ENCODE measurements at places on chromosomes 2 and 18.

DNA sequence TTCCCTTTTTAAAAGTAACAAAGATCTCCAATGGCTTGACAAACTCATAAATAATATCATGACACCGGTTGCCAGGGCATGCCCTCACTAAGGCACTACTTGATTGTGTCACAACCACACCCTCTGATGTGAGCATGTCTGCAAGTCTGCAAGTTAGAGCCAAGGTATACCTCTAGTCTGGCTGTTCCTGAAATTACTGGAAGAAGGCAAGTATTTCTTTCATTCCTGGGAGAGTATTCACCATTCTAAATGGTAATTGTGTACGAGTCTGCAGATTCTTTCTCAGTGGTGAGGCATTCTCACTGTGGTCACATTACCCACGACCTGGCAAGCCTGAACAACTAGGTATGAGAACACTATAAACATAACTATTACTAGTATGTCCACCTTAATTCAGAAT is 25.7 kb upstream of the RNU4ATAC start:
- DNase-seq = no peak

DNA sequence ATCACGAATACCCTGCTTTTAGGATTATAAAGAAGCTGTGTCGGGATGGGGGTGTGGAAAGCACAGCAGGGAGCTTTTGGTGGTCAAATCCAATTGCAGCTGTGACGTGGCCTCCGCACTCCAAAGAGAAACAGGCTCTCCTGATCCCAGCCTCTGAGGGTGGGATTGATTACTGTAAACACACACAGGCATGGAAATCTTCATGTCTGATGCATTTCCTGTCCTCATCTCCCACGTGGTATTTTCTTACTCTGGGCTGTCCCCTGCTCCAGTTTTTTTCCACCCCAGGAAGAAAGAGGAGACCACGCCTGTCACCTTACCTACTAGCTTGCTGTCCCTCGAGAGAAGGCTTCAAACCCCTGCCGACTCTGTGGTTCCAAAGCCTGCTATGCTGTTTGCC is 22.7 kb downstream of the RNF152 start:
- DNase-seq = no peak

GRCh38 chr2:67572721-67573435 is 175.7 kb downstream of the ETAA1 start:
- no peak for DNase-seq

DNA sequence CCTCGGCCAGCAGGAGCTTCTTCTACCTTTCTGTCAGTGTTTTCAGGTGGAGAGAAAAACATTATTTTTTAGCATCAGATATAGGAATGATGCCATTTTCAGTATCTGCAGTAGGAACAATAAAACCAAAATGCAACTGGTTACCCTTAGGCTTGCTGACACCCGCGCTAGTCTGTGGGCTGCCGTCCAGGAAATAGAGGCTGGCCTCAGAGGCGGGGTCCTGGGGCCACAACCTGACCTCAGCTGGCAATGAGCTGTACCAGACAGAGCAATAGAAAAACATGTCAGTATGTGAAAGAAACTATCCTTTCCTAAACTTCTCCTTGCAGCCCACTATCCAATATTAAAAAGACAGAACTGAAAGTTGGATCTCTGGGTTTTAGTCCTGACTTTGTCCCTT is 4.6 kb upstream of the ST6GAL2 start:
- DNase-seq = no peak

DNA sequence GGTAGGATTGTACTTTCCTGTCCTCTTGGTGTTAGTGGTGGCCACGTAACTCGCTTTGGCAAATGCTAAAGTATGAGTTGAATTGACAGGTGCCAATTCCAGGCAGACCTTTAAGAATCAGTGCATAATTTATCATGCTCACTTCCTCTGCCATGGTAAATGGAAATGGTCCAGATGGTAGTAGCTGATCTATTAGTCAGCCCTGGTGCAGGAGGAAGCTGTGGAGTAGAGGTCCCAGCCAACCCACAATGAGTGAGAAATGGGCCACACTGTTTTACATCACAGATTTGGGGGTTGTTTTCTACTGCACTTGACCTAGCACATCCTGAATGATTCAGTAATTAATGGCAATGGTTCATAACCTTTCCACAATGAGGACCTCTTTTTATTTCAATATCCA is 104.4 kb downstream of the RGPD3 start:
- DNase-seq = no peak

GRCh38 chr2:183898641-183899040 is 699.7 kb upstream of the ZNF804A start:
- DNase-seq = no peak

DNA sequence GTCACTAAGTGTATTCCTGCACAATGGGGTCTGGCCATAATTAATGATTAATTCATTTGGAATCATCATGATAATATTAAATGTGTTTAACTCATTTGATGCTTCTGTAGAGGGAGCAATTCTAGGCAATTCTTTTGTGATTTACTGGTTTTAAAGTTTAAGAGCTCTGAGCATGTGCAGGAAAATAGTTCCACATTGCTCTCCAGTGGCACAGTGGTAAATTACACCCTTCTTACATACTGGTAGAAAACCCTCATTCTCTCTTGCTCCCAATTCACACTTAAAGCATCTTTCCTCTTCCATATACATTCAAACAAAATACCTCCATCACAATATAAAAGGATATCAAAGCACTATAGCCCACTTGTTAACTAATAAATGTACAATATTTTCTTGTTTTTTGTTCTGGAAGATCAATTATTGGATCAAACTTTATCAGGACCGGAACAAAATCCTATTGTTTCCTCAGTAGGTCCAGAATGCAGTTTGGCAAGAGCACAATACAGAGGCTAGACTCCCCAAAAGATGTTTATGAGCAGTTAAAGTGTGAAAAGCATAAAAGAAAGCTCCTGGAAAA is 844.3 kb downstream of the MBD2 start:
- DNase-seq = no peak

- no peak for DNase-seq
These were observed 136.1 kb upstream of the RIOK3 start for GRCh38 chr18:23316988-23317387.

GRCh38 chr2:114537777-114538176 is 95.3 kb downstream of the DPP10 start:
- DNase-seq = no peak

DNA sequence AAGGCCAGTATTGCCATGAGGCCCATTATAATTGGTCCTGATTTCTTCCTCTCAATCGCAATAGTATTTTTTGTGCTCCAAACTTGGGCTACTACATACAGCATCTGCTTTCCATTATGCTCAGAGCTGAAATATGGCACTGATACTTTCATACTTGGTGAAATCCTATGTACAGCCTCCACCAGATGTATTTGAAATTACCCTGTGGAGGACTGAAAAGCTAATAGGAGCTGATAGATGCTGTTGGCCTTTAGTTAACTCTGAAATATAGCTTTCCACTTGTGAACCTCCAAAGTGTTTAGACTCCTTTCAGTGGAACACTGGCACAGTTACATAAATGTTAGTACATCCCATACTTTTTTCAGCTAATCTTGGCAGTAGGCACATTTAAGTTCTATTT is 205.7 kb downstream of the NEDD4L start:
- no peak for DNase-seq

GRCh38 chr2:146246002-146246735 is 1598.7 kb upstream of the ACVR2A start:
- DNase-seq = no peak

DNA sequence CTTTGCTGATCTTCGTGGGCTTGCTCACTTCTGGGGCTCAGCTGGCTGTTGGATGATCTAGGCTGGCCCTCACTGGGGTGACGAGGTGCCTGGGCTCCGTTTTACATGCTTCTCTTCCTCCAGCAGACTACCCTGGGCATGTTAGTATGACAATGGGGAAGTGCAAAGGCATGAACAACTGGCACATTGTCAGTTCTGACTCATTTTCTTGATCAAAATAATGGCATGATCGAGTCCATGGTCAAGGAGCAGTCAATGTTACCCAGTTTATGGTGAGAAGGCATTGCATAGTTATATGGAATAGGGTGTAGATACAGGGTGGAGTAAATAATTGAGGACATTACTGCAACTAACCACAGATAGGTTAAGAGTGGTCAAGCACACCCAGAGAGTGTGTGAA is 10.0 kb upstream of the UPP2 start:
- no peak for DNase-seq
